Effector memory CD8-positive, alpha-beta T cell (primary cell): ENCODE measurements at places on chromosomes 16 and 17.

GRCh38 chr17:14688134-14688533 lies 387.3 kb downstream of the HS3ST3B1 start:
- DNase-seq, result no peak

DNA sequence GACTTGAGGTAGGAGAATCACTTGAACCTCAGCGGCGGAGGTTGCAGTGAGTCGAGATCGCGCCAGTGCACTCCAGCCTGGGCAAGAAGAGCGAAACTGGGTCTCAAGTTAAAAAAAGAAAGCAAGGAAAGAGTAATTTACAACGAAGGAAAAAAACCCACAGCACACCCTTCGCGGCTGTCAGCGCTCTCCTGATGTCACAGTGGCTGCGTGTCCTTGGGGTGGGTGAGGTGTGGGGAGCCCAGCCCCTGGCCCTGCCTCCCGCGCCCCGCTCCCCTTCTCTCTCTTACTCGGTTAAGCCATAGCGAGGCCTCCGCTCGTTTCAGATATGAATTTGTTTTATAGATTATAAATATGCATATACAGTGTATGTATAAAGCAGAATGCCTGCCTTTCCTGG lies 740 bp upstream of the JPT2 start:
- DNase-seq, result no peak

DNA sequence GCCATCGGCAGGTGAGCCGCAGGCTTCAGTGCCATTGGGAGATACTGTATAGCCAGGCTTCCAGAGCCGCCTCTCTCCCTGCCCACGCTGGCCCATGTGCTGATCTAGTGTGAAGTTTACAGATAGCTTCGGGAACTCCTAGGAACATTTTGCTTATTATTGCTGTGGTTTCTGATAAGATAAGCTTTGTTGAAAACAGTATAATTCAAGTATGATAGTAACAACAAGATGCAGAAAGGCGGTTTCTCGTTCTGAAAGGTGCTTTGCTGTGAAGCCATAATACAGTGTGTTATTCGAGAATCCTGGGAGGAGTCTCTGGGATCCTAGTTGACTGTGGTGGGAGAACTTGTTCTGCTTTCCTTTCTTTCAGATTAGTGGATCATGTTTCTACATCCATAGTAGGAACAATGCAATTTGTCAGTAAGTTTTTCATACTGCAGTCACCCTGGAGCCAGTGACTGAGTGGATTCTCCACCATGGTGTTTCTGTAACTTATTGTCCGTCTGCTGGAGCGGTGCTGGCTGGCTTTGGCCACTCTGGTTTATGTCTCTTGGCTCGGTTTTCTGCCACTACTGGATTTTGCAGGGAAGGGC lies 31.5 kb downstream of the RAB11FIP3 start:
- no peak for DNase-seq

GRCh38 chr17:17157041-17157440 lies 49.1 kb downstream of the PLD6 start:
- DNase-seq, result no peak

- DNase-seq, result no peak
These were observed 234.2 kb upstream of the ASIC2 start for GRCh38 chr17:33527290-33527689.

- DNase-seq, result no peak
These were observed 46.3 kb upstream of the CDR2 start for GRCh38 chr16:22420606-22421135.

DNA sequence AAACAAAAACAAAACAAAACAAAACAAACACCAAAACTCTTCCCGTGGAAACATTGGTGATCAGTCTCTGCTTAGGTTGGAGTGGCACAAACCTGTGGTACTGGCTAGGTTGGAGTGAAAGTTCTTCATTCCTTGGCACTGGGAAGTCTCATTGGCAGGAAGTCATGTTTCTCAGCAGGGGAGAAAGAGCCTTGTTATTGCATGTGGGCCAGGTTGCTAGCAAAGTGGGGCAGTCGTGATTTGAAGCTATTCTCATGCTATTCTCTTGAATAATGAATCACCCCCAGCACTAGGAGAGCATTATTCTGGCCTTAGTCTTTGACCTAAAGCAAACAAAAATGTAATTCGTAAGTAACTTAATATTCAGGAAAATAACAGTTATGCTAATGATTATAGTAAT lies 24.3 kb upstream of the B4GALNT2 start:
- DNase-seq, result no peak

GRCh38 chr17:56317351-56318208 lies 164.3 kb downstream of the ANKFN1 start:
- DNase-seq, result no peak

GRCh38 chr17:28038802-28039201 lies 3.7 kb upstream of the NLK start:
- DNase-seq, result no peak

- DNase-seq, result no peak
These were observed 200.2 kb downstream of the CCDC182 start for GRCh38 chr17:57544834-57545463.

GRCh38 chr17:82600731-82601446 lies 47.4 kb downstream of the WDR45B start:
- no peak for DNase-seq

DNA sequence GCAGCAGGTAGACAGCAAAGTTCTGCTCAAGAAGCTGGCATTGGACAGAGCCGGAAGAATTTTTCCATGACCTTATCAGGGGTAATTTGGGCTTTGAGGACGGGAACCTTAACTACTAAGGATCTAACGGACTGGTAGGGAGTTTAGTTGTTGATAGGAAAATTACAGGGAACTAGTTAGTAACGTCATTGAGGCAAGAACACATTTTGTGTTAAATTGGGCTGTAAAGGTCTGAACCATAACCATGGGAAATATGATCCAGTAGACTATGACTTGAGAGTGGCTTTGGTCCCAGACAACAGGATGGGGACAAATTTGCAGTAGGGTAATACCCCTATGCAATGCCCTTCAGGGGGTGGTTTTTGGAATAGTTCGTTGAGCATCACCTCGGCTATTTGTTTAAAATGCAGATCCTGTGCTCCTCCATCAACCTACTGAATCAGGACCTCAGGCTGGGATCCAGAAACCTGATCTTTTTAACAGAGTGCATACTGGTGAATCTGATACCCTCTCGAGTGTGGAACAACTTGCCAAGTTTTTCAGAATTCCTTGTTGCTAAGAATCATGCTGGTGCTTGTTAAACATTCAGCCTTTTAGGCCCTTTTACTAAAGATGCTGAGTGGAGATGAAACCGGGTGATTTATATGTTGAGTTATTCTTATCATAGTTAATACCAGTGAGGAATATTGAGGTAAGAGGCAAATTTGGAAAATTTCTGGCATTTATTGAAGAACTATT lies 255.1 kb downstream of the MAP2K6 start:
- DNase-seq, result no peak
